ENCODE measurements at places on chromosomes 2 and 18.

- H3K4me3 ChIP-seq = no peak overlapping the region
- H3K4me1 ChIP-seq = peaks cover 2% of the 10 kb centered on the region
- peaks cover 12% of the 10 kb centered on the region for H3K27me3 ChIP-seq
- no peaks in the 10 kb centered on the region for H3K36me3 ChIP-seq
- no peak for DNase-seq
- H3K27ac ChIP-seq = no peak overlapping the region
Observed at GRCh38 chr2:191347881-191348280, 102.7 kb downstream of the MYO1B start.

- no peak overlapping the region for H3K4me3 ChIP-seq
- H3K4me1 ChIP-seq = no peaks in the 10 kb centered on the region
- no peak for DNase-seq
- H3K27ac ChIP-seq = no peak overlapping the region
- no peaks in the 10 kb centered on the region for H3K36me3 ChIP-seq
Observed at GRCh38 chr2:137437386-137437785, 526.9 kb upstream of the HNMT start.

DNA sequence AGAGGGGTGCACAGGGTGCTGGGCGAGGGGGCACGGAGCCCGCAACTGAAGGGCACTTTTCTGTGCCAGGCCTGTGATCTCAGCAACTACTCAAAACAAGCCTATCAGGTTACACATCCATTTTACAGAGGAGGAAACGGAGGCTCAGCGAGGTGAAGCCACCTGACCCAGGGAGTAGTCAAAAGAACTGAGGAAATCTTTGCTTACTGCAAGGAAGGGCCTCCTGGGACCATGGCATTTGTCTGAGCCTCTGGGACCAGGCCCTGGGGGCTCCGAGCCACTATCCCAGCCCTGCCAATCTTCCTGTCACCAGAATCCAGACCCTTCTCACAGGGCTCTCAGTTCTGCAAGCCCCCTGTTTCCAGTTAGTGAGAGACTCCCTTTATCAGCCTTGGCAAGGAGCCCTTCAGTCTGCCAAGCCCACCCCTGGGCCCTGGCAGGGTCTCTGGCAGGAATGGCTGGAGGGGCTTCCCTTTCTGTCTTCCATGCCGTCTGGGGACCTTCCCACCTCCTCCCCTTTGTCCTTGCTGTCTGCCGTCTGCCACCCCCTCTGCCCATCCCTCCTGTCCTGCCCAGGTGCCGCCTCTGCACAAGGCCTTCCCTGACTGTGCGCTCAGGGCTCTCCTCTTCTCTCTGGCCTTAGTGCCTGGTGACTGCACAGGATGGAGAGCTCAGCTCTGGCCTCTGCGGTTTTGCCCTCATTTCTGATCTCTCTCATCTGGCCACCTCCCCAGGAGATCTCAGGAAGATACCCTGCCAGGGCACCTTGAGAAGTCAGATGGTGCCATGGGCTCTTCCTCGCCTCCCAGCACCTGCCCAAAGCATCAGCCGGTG is 194.7 kb upstream of the GLI2 start:
- H3K27ac ChIP-seq = no peak overlapping the region
- H3K36me3 ChIP-seq = no peaks in the 10 kb centered on the region
- DNase-seq = no peak

DNA sequence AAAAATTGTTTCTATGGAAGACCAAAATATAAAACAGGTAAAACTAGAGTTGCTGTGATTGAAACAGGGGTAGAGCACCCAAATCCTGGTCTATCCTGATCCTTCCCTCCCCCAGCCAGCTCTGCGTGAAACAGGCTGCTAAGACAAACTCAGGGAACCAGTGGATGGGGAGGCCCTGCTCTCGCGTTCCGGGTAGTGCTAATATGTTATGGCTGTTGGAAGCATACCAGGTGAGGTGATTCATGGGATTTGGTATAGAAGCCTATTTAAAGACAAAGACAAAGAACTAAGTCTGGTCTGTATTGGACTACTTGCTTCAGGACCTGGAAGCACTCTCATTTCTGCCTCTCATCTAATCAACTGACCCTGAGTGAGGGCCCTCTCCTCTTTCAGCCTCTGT is 63.0 kb upstream of the CCBE1 start:
- peaks cover 14% of the 10 kb centered on the region for H3K27me3 ChIP-seq
- H3K27ac ChIP-seq = no peak overlapping the region
- DNase-seq = no peak
- H3K4me3 ChIP-seq = no peak overlapping the region
- H3K4me1 ChIP-seq = no peaks in the 10 kb centered on the region

DNA sequence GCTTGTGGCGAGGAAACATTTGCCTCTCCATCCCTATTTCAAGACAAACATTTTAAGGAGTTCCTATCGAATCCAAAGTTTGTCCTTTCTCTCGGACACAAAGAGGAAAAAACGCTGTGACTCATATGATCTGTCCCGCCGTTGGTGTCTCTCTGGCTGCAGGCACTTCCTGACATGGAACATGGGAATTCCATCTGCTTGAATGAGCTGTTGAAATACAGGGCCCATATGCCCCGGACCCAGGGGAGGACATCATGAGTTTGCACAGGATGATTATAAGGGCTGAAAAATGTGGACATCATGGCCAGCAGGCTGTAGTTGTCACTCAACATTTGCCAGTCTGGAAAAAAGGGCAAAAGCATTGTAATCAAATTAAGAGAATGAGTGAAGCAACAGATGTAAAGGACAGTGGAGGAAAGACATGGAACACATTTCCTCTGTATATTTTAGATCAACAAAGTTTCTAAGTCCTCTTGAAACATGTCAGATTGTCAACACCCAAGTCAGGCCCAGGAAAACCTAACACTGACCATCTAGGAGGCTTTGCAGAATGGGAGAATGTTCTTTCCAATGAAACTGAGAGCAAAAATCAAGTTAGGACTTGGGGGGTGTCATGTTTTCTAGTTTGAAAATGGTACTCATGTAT is 103.2 kb upstream of the SMIM21 start:
- no peak overlapping the region for H3K4me3 ChIP-seq
- no peak for DNase-seq
- no peak overlapping the region for H3K27ac ChIP-seq

GRCh38 chr2:156405586-156405985 is 30.6 kb upstream of the GPD2 start:
- H3K27ac ChIP-seq = no peak overlapping the region
- peaks cover 3% of the 10 kb centered on the region for H3K36me3 ChIP-seq
- H3K4me3 ChIP-seq = no peak overlapping the region
- peaks cover 9% of the 10 kb centered on the region for H3K4me1 ChIP-seq
- no peak for DNase-seq

- H3K27me3 ChIP-seq = peaks cover 12% of the 10 kb centered on the region
- no peak overlapping the region for H3K27ac ChIP-seq
- H3K4me1 ChIP-seq = no peaks in the 10 kb centered on the region
- no peak for DNase-seq
- H3K4me3 ChIP-seq = no peak overlapping the region
Observed at GRCh38 chr18:9634856-9635255, 20.5 kb upstream of the PPP4R1 start.

DNA sequence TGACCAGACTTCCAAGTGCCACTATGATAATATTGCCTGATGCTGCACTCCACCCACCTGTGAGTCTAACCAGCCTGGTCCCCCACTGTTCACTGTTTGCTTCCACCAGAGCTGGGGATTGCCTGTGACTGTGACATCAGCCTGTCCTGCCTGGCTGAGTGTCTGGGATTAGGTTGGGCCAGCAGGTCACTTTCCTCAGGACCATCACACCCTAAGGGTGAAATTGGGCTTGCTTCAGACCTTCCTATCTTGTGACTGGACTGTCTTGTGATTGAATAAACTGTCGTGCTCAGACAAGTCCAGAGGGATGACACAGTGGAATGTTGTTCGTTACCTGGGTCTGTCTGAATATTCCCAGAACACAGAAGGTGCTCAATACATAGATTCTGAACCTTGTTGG is 87.4 kb upstream of the HK2 start:
- H3K36me3 ChIP-seq = peaks cover 4% of the 10 kb centered on the region
- H3K27ac ChIP-seq = no peak overlapping the region
- H3K4me1 ChIP-seq = no peaks in the 10 kb centered on the region
- H3K4me3 ChIP-seq = no peak overlapping the region

DNA sequence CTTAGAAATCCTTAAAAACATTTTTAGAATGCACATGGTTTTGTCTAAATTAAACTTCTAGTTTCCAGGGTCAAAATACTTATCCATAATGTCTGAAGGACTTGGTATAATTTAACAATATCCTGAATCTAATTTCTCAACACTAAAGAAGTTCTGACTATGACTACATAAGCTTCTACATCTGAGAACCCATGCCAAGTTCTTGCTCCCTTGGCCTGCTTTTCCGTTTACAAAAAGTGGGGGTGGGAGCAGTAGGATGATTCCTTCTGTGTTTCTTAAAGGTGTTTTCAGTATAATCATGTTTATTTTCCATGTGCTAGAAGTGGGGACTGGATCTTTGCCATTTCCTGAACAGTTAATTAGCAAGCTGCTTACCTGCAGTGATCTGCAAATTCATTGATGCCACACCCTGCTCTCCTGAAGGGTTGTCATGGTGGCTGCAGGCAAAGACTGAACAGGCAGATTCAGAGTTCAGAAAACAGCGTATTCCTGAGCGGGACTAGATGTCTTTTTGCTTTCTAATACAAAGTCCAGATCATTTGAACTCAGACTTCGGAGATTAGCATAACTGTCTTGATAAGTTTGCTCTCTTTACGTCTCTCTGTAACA is 36.2 kb downstream of the ADNP2 start:
- H3K4me1 ChIP-seq = peaks cover 9% of the 10 kb centered on the region
- H3K36me3 ChIP-seq = no peaks in the 10 kb centered on the region
- no peak overlapping the region for H3K27ac ChIP-seq
- no peak overlapping the region for H3K4me3 ChIP-seq

- peak overlapping the region; percentile 51 for H3K4me3 ChIP-seq
- peaks cover 22% of the 10 kb centered on the region for H3K4me1 ChIP-seq
- peak overlapping the region; percentile 89 for H3K27ac ChIP-seq
- no peak for DNase-seq
- no peaks in the 10 kb centered on the region for H3K36me3 ChIP-seq
Observed at GRCh38 chr18:44758861-44759631, 78.4 kb downstream of the SETBP1 start.

- no peaks in the 10 kb centered on the region for H3K36me3 ChIP-seq
- DNase-seq = no peak
- no peaks in the 10 kb centered on the region for H3K4me1 ChIP-seq
- no peak overlapping the region for H3K27ac ChIP-seq
- no peaks in the 10 kb centered on the region for H3K27me3 ChIP-seq
Observed at GRCh38 chr18:42765302-42765701, 350.2 kb downstream of the RIT2 start.

- H3K27ac ChIP-seq = no peak overlapping the region
- DNase-seq = no peak
Observed at GRCh38 chr2:45809205-45809604, 157.7 kb downstream of the PRKCE start.

DNA sequence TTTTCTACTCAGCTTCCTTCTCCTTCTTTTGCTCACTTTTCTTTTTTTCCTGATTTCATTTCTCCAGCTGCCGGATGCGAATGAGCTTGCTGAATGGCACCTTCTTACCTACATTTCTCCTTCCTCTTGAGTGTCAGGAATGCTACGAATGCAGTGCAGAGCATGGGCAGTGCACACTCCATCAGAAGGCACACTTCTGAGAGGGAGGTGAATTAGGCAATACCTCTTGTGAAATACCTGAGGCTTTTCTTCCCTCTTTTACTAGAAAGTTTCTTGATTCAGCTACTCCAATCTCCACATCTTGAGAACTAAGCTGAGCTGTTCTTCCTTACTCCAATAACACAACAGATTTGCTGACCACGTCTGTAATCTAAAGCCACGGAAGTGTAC is 51.1 kb downstream of the PLEKHM3 start:
- no peak overlapping the region for H3K4me3 ChIP-seq
- H3K4me1 ChIP-seq = peaks cover 26% of the 10 kb centered on the region
- no peak for DNase-seq
- H3K27ac ChIP-seq = no peak overlapping the region
- H3K36me3 ChIP-seq = peaks cover 6% of the 10 kb centered on the region

DNA sequence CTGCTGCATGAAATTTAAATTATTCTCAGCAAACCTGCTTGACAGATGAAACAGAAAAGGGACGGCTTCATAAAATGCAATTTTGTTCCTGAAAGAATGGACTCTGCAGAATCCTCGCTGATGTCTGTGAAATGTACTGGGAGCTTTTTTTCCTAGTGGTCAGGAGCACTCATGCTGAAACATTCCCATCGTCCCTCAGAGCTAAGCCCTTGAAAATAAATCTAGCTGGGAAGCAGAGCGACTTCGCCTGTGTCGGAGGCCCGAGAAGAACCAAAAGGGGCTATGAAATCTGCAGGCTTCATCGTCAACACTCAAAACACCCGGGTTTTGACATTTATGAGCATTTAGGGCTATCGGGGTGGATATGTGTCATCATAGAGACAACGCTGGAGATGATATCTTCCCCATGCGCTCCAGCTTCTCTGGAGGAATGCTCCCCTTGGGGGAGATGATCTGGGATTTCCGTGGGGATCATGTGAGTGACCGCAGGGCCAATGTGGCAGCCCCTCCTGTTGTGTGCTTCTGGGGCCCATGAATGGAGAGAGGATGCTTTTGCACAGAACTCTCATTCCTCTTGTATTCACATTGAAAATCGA is 182.3 kb downstream of the KLHL29 start:
- H3K36me3 ChIP-seq = no peaks in the 10 kb centered on the region
- no peak overlapping the region for H3K4me3 ChIP-seq
- peaks cover 12% of the 10 kb centered on the region for H3K27me3 ChIP-seq
- H3K4me1 ChIP-seq = no peaks in the 10 kb centered on the region
- no peak for DNase-seq

- no peaks in the 10 kb centered on the region for H3K27me3 ChIP-seq
- DNase-seq = no peak
- no peak overlapping the region for H3K4me3 ChIP-seq
- H3K4me1 ChIP-seq = no peaks in the 10 kb centered on the region
Observed at GRCh38 chr2:140424471-140424870, 1644.3 kb upstream of the NXPH2 start.

GRCh38 chr2:201260302-201260800 is at the start of gene CASP8:
Gene CASP8 (plus strand): TSS chr2:201260536. CDS start chr2:201266487, 5,951 bp downstream.
- peaks cover 62% of the 10 kb centered on the region for H3K4me1 ChIP-seq
- peak within 1 kb of the TSS; percentile 100 for H3K27ac ChIP-seq
- no peaks in the 10 kb centered on the region for H3K27me3 ChIP-seq
- peaks cover 12% of the 10 kb centered on the region for H3K36me3 ChIP-seq

DNA sequence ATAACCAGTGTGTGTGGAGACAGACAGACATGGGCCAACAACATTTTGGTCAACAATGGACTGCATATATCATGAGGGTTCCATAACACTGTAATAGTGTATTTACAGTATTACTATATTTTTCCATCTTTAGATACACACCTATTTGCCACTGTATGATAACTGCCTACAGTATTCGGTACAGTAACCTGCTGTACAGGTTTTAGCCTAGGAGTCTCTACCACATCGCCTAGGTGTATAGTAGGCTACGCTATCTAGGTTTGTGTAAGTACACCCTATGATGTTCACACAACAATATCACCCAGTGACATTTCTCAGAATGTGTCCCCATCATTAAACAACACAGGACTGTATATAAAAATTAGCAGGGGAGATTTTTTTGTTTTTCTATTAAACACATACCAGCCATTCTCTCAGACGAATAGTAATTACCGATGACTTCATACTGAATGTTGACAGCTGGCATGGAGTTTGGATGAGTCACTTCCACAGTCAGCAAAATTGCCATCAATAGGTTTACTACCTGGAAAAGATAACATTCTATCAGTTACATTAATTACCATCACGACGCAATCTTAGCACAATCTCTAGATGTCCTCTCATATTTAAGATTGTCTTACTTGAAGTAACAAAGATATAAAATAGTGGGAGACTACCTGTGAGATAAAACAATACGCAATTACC is 10.8 kb downstream of the LAPTM4A start:
- DNase-seq = no peak
- no peaks in the 10 kb centered on the region for H3K27me3 ChIP-seq
- peaks cover 16% of the 10 kb centered on the region for H3K4me1 ChIP-seq
- no peak overlapping the region for H3K4me3 ChIP-seq
- H3K27ac ChIP-seq = no peak overlapping the region
- peaks cover 10% of the 10 kb centered on the region for H3K36me3 ChIP-seq
